ENCODE measurements at places on chromosomes 4 and X.

DNA sequence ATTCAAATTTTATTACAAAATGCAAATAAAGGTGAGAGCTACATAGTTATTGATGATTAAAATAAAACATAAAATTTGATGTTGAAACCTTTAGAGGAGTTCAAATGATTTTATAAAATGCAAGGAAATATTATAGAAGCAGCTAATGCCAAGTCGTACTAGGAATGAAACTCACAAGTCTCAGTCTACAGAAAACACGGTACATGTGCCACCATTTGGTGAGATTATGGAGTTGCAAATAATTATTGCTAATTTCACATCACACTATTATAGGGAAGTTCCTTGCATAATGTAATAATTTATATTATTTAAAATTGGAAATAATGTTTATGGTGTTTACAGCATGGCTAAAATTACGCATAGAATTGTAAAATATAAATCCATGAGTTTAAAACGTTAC is 1601.7 kb upstream of the TENM3 start:
- no peak for DNase-seq

GRCh38 chrX:133171962-133172708 is 46.0 kb downstream of the TFDP3 start:
- DNase-seq: no peak

DNA sequence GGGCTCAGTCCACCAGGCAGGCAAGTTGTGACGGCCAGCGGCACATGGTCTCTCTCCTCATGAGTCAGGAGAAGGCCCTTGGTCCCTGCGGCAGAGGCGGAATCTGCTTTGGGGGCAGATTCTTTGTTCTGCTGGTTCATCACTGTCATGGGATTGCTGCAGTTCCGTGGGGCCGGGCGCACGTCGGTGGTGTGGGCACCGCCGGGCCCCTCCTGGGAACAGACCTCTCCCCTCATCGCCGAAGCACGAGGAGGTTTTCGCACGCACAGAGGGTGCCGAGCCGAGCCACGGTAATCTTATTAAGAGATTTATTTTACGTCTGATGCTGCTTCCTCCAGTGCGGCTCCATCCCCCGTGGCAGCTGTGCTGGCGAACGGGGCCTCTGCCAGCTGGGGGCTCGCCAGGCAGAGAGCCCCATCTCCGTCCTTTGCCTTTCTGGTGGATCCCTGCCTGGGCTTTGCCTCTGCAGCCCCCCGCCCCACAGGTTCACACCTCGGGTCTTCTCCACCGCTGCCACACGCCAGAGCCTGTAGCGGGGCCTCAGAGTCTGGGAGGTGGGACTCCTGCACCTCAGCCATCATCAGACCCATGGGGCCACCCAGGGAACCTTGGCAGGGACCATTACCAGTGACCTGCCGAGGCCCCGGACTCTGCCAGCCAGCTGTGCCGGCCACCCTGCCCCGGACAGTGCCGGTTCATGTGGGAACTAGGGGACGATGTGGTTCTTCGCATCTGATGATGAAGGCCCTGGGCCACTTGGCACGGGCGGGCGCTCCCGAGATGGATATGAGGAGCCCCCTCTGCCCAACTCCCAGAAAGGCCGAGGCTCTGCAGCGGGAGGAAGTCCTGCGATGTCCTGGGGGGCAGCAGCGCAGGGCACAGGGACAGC is 86.7 kb upstream of the NKX1-1 start:
- no peak for DNase-seq

GRCh38 chr4:30525662-30526315 is 194.4 kb upstream of the PCDH7 start:
- no peak for DNase-seq

Measured in HepG2 (cell line).